LoVo (cell line): ENCODE measurements at places on chromosomes 1 and 21.

- DNase-seq = no peak
Measured at GRCh38 chr1:158118713-158119402, 61.8 kb upstream of the CD1D start.

GRCh38 chr1:45116340-45116739 lies 90.1 kb downstream of the ZSWIM5 start:
- no peak for DNase-seq

GRCh38 chr21:34576041-34576511 lies 38.8 kb downstream of the RCAN1 start:
- DNase-seq = peak; percentile 7

GRCh38 chr1:40020447-40021085 lies 20.0 kb upstream of the CAP1 start:
- DNase-seq = no peak

DNA sequence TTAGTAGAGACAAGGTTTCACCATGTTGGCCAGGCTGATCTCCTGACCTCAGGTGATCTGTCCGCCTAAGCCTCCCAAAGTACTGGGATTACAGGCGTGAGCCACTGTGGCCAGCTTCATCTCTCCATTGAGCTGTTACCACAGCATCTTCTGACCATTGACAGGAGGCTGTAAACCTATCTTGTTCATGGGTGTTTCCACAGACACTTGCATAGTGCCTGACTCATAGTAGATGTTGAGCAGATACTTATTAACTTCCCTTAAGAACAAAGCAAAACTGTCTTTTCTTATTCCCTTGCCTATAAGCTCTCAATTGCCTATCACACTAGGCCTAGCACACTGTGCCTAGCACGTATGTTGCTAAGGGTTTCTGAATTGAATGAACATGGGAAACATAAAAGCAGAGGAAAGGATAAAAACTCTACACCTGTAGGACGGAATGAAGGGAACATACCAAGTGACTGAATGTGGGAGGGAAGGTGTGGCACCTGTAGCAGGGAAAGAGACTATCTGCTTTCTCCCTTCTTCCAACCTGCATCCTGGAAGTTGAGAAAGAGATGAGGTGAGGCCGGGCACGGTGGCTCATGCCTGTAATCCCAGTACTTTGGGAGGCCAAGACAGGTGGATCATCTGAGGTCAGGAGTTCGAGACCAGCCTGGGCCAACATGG lies 1.2 kb upstream of the C1orf54 start:
- DNase-seq = no peak

DNA sequence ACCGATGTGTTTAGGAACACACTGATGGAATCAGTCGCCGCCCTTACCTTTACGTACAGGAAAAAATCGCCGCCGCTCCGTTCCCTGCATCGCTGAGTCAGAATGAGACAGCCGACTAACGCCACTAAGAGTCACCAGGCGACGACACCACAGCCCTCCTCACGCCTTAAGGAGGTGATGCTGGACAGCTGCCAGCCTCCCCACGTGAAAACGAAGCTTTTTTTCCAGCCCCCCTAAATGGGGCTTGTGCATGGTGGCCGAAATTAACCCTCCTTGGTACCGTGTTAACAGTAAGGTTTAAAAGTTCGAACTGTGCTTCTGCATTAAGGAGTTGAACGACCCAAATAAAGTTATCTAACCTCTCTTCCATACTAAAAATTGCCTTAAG lies 511 bp downstream of the DNTTIP2 start:
- peak; percentile 69 for DNase-seq

DNA sequence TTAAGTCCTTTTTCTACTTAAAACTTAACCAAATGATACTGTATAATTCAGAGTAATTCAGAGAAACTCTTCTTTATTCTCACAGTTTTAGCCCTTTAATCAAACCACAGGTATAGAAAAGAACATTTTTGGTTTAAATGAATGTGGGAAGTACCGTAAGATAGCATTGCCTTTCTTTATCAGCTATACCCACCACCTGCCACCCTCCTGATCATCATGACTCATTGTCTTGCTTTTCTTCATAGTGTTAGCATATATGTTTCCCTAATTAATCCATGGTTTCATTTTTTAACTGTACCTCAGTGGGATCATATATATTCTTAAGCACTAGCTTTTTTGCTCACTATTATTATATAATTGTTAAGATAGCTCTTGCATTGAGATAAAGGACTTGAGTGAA lies 27.5 kb upstream of the ANGPTL1 start:
- no peak for DNase-seq
